ENCODE measurements at places on chromosomes 7 and 10.

GRCh38 chr10:44965651-44966097, 6.1 kb downstream of the RASSF4 start:
- DNase-seq, result no peak

DNA sequence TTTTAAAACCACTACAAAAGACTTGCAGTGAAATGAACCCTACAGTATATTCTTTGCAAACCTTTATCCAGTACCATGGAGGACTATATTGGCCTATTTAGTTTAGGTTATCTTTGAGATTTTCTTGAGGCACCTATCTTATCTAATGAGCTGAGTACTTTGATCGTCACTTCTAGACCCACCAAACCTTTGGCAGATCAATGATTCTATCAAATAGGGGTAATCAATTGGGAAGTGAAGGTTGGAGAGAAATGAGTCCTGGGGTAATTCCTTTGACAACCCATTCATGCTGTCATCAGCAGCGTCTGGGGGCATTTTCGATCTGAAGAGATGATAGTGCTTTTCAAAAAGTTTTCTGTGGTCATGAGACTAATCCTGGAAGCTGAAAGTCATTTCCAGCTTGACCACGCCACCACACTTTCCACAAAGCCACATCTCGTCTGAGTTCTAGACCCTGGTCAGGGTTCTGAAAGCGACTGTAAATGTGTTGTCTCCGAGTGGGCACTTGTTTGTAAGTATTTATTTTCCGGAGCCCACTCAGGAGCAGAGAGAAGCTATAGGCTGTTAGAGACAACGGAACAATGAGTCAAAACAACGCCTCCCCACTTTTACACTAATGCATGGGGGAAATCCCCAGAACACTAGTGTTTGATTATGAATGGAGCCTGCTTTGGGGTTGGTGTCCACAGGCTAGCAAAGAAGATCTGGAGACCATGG, 4.8 kb downstream of the EGR2 start:
- no peak for DNase-seq

- DNase-seq, result no peak
These were observed 9.8 kb downstream of the LFNG start for GRCh38 chr7:2529161-2530070.

DNA sequence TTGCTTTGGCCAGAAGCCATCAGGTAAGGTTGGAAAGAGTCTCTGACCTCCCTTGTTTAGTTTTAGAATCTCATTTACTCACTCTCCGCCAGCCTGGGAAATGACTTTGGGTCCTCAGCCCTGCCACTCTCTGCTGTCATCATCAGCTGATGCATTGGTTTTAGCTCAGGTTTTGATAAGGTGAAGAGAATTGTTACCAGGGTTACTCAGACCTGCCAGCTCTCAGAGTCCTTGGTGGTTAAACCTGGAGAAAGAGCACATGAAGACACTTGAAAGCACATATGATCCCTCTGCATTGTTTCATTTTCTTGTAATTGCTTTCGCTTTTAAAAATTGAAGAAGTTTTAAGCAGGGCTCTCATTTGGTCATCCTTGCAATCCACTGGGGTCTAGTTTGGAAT, 4.0 kb upstream of the CROT start:
- DNase-seq, result no peak

DNA sequence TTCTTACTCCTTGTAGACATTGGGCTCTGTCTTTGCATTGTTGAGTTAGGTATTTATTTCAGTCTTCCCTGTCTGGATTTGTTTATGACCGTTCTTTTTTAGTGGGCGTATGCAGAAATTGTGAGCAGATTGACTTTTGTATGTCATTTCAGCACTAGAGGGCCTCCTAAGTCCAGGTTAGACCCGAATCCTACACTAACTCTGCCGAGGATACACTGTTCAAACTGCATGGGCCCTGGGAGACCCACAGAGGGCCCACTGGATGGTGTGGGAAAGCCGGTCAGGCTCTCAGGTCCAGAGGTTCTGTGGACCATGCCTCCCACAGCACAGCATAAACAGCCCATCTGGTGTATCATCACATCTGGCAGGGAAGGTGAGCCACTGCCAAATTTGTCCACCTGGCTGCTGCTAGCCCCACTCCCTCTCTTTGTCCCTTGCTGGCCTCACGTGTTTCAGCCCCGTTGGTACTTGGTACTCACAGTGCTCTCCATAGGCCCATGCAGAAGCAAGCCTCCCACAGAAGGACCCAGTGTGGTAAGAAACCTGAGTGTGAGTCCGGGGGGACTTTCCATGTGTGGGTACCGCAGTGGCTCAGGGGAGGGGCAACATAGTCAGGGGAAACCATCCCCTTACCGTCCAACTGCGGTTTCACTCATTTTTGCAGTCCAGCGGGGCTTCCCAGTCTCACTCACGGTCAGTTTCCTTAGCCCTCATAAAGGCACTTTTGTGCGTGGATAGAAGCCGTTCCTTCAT, 112.8 kb downstream of the APBB1IP start:
- DNase-seq, result no peak

- DNase-seq, result no peak
These were observed 87.0 kb upstream of the KMT2E start for GRCh38 chr7:104927055-104927454.

- no peak for DNase-seq
These were observed 29.2 kb upstream of the PROSER2 start for GRCh38 chr10:11793762-11794479.

- no peak for DNase-seq
These were observed 175.7 kb downstream of the GFRA1 start for GRCh38 chr10:116097239-116097784.

- no peak for DNase-seq
These were observed 5.0 kb upstream of the PRKAR1B start for GRCh38 chr7:732094-732541.

DNA sequence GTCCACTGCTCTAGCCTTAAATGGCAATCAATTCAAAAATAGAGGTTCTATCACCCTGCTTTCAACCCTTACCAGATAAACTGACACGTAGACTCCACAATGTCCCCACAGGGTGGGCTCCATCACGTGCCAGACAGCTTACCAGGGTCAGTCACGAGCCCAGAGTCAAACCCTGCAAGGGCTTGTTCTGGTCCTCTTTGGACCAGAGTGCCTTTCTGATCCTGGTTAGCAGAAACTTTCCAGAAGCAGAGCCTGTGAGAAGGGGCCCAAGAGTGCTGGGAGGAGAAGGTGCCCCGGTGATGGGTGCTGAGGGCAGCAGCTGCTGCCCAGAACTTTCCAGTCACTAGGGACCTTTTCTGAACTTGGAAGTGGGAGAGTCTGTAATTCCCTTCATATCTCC, 354 bp upstream of the GIMAP5 start:
- DNase-seq, result no peak

- DNase-seq, result no peak
These were observed 74.0 kb upstream of the CARD11 start for GRCh38 chr7:3117488-3118231.

DNA sequence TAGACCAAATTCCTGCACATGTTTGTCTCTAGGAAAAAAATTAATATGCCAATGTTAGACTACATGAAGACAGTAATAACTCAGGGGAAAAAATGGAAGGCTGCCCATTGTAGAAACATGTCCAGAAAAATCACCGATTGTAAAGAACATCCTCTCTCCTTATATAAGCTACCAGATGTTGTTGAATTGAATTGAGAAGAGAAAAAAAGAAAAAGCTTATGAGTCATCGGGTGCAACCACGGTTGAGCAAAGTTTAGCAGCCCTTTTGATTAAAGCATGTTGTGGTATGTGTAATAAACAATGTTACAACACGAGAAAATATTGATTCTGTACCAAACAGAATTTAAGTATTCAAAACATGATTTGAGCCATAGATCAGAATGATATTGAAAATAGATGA, 102.3 kb upstream of the ARHGAP21 start:
- DNase-seq, result peak; percentile 53

DNA sequence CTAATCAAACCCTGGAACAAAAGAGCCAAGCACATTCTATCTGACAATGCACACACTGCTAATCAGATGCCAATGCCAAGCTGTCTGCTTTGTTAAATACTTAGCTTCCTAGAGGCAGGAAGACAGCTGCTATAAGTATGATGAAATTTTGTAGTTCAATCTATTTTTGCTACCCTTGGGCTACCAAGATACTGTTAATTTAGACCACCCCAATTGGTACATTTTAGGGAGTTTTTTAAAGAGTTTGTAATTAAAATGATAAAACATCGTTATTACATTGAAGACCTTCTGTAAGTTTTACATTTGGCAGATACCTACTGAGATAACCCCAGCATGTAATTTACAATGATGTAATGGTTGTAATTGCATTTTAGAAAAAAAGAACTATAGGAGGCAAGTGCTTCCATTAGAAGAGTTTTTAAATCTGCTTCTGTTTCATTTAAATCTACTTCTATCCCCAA, 268.5 kb downstream of the ADK start:
- no peak for DNase-seq

- DNase-seq, result no peak
These were observed 1150.3 kb downstream of the TYW1 start for GRCh38 chr7:68146983-68147382.

DNA sequence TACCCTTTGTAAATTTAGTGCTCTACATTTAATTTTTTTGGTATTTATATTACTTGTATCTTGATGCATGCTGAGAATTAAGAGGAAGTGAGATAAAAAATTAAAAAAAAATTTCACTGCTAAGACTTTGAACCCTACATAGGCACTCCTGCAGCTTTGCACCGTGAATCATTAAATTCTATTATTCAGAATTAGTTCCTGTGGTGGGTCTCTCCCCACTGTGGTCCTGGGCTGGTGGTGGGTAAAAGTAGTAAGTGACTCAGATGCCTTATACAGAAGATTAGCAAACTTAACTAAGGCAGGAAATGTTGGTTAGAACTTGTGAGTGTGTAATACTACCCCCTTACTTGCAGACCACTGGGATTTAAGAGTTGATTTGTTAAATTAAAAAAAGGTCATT, 72.6 kb downstream of the AP3M1 start:
- peak; percentile 80 for DNase-seq

GRCh38 chr7:44982535-44982923, 3.7 kb upstream of the MYO1G start:
- DNase-seq, result no peak

Measured in astrocyte of the cerebellum (primary cell).